ENCODE measurements at places on chromosomes 11 and 22. TPM values are rescaled to one million over a fixed set of nuclear protein-coding genes. Genes with fewer than 3 reads are reported as not detected.

KRTAP5-11 gene
- total RNA-seq = not detected

JAML gene
- 118 TPM for total RNA-seq

CHADL gene
- total RNA-seq = 1.0 TPM

GRCh38 chr11:45906965-45907611, at the start of gene FREY1:
TSS of gene FREY1 (minus strand) at chr11:45907271. CDS start at chr11:45907245, 26 bp downstream.
- no peak for DNase-seq
- no peaks in the 10 kb centered on the region for H3K4me1 ChIP-seq
- no peak within 1 kb of the TSS for H3K27ac ChIP-seq
- no peak within 1 kb of the TSS for H3K4me3 ChIP-seq
- no peaks in the 10 kb centered on the region for H3K27me3 ChIP-seq

DNA sequence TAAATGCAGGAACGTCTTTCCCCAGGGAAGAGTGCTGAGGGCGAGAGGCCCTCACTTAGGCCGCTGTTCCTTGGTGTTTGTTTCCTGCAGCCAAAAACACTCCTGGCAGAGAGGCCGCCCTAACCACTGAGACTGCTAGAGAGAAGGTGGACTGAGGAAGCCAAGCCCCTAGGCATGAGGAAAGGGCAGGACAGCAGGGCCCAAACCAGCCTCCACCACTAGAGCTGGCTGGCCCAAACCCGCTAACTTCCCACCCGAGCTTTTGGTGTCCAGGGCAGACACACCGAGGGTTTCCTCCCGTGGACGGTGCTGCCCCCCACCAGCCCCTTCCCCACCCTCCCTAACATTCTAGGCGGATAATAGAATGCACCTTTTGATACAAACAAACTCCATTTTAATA, 6.0 kb downstream of the FGF19 start:
- no peak for DNase-seq
- no peak overlapping the region for H3K4me3 ChIP-seq
- no peaks in the 10 kb centered on the region for H3K36me3 ChIP-seq
